NCI-H2081 (cell line): ENCODE measurements at places on chromosomes 16 and 17.

DNA sequence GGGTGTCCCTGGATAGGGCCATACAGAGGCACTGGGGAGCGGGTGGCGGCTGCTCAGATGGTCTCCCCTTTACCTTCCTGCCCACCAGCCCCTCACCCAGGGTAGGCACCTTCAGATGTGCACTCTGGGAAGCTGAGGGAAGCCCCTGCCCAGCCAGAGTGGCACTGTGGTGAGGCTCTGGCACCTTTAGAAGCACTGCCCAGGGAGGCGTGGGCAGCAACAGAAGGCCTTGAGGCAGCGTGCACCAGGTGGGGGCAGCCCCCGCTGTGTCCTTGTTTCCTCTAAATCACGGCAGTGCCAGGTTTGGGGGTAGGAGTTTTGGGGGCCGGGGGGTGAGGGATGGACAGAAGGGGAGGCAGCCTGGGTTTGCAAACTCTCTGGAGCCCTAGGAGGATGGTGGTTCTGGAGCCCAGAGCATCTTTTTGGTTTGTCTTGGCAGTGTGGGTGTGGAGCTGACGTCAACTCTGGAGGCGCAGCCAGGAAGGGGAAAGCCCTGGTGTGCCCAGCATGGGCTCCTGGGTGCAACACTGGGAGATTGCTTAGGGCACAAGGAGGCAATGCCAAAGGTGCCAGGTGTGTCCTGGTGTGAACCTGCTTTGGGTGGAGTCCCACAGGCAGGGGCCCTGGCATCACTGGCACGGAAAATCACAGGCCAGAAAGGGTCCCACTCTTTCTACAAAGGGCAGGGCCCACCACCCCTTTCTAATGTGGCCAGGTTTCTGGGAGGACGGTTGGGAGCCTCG is 23.1 kb upstream of the CDC42EP4 start:
- peak; percentile 93 for DNase-seq

- no peak for DNase-seq
These were observed 88.6 kb upstream of the NLRP1 start for GRCh38 chr17:5672815-5673430.

GRCh38 chr16:87311387-87311786 is 5.8 kb downstream of the C16orf95 start:
- DNase-seq: no peak

DNA sequence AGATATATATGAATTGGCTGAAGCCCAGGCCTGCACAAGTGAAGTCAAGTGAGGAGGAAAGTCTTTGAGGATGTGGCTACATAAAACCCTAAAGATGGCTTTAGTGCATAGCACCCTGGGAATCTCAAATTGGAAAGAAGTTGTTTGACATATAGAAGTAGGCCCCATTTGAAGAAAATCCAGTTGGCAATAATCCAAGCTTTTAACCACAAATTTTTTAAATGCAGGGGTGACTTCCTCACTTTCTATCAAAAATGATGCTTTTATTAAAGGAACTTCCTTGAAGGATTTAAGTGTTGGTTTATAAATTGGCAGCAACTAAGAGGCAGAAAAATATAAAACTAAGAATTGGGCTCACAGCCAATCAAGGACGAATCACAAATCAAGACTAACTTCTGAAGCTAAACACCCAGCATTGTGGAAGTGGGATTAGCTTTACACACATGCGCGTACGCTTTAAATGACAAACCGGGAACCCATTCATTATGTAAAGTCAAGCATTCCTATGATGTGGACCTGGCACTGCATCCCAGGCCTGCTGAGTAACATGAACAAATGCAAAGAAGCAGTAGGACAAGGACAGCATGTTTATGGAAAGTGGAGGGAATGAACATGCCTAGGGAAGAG is 63.3 kb downstream of the NOG start:
- no peak for DNase-seq

GRCh38 chr17:62933501-62934385 is 32.3 kb upstream of the TANC2 start:
- DNase-seq: peak; percentile 8

DNA sequence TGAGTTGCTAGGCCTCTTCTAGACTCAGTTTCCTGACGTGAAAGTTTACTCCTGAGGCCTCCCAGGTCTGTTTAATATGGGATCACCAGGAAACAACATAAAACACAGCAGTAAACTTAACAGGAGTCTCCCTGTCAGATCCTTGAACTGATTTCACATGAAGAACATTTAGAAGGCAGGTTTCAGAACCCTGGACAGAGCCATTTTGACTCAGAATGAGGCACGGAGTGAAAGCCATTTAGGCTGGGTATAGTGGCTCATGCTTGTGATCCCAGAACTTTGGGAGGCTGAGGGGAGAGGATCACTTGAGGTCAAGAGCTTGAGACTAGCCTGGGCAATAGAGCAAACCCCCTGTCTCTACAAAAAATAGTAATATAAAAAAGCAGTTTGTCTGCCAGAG is 289.1 kb downstream of the CA10 start:
- no peak for DNase-seq

DNA sequence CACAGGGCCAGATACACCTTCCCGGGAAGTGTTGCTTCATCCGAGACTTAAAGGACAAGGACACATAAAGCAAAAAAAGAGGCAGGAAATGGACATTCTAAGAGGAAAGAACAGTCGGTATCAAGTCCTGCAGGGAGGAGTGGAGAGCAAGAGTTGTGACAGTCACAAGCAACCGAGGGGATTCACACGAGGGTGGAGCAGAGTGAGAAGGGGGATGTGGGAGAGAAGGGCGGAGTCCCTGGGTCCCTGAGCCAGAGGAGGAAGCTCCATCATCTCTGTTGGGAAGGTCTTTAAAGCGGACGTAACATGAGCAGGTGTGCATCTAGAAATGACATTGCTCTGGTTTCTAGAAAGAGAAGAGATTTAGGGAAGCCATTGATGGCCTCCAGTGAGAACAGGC is 47.1 kb downstream of the AIPL1 start:
- DNase-seq: no peak

- no peak for DNase-seq
These were observed 25.3 kb downstream of the IGF2BP1 start for GRCh38 chr17:49022391-49022941.

DNA sequence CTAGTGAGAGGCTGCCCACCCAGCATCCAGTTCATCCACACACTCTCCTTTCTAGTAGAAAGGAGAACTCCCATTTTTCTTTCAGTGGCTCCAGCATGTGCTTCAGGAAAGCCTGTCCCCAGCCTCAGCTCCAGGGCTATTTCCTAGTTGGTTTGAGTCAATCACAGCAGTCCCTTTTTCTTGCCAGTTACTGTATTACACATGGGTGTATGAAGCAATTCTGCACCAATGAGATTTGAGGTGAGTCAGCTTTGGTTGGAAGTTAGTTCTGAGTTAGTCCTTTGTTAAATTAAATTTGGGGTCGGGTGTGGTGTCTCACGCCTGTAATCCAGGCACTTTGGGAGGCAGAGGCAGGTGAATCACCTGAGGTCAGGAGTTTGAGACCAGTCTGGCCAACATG is 24.8 kb downstream of the RAD51D start:
- no peak for DNase-seq

DNA sequence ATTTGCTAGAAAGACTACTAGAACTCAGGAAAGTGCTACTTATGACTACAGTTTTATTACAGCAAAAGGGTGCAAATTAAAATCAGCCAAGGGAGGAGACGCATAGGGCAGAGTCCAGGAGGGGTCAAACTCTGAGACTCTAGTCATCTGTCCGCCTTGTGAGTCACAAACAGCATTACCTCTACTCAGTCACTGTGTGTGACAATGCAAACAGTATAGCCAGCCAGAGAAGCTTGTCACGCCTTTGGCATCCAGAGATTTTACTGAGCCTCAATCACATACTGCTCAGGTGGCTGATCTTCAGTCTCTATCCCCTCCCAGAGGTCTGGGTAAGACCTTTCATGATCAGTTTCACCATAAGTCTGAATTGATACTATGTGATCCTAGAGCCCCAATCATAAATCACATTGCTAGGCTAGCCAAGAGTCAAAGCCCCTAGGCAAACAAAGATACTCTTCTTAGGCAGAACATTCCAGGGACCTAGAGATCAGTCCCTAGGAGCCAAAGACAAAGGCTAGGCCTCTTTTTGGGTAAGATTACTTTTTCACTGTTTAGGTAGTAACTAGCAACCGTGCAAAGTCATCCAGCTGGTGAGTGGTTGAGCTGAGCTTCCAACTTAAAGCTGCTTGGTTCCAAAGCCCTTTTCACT is 48.8 kb upstream of the CLEC19A start:
- DNase-seq: no peak

DNA sequence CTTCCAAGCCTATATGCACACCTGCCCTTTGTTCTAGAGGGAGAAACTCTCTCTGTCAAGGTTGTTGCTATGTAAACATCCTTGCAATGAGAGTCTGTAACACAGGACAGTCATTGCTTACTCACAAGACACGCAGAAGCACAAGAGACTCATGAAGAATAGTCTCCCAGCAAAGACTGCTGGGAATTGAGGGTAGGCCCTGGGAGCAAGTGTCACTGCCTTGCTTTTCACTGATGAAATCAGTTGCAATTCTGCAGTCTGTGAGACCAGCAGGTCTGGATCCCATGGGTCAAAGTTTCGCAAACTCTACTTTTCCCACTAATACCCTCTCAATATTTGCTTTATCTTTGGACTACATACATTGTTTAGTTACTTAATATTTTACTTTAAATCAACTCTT is 177.4 kb downstream of the FTO start:
- no peak for DNase-seq

DNA sequence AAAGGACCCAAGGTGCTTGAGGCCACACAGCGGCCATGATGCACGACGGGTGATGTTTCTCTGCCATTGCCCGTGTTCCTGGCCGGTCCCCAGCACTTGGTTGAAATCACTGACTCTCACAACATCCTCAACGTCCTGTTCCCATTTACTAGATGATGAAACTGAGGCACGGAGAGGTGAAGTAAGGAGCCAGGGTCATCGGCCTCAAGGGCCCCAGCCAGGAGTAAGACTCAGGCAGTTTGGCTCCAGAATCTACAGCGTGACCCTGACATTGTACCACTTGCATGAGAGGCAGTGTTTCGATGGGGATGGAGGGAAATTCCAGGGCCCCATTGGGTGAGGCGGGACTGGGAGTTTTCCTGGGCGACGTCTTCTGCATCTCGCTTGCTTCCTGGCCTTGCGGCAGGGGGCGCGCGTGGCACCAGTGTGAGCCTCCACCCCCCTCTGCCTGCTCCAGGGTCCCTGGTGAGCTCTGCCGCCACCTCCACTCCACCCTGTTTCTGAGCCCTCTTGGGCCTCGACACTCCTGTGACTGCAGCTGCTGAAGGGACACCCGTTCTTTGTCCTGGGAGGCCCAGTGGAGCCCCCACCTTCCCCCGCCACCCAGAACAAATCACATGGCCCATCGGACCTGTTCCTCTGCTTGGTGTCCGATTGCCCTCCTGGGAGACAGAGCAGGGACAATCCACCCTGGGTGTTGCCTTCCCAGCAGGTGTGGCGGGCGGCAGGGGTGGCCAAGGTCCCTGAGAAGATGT is 133.0 kb upstream of the GSE1 start:
- DNase-seq: peak; percentile 36

GRCh38 chr17:30513346-30513745 is 36.1 kb downstream of the GOSR1 start:
- no peak for DNase-seq

DNA sequence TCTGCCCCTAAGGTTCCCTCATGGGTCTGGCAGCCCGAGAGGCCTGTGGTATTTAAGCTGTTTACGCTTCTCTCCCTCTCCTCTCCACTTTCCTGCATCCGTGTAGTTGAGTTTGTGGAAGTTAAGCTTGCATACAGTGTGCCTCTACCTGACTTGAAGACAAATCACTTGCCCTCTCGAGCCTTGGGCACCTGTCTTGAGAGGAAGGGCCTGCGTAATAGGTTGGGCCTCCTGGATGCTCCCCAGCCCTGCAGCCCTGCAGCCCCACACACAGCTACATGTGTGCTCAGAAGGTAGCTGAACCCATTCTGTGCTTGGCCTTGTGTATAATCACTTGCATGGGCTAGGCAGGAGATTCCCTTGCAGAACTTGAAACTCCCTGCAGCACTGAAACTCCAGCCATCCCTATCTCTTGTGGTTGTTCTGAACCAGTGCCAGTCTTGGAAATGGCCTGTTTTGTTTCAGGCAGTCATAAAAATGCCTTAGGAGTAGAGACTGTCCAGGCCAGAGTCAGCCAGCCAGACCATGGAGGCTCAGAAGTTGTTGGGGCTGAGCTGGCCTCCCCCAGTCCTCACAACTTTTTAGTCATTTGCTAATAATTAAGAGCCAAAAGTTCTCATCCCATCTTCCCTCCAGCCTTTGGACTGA is 134.6 kb downstream of the CLEC16A start:
- no peak for DNase-seq

- DNase-seq: no peak
These were observed 6.4 kb upstream of the PRR14 start for GRCh38 chr16:30644334-30644830.
